Activated T-helper 17 cell treated with anti-CD3 and anti-CD28 coated beads, Interleukin-2, amount 50 U/mL, for 72 hours (primary cell): ENCODE measurements at places on chromosomes 2 and 18. TPM values are rescaled to one million over a fixed set of nuclear protein-coding genes. Genes with fewer than 3 reads are reported as not detected.

The PXDN gene
- total RNA-seq: not detected

The ORC4 gene
- 31.9 TPM for total RNA-seq

The SLC35F5 gene
- 23.8 TPM for total RNA-seq

The MARS2 gene
- total RNA-seq: 9.4 TPM

The CNPPD1 gene
- total RNA-seq: 60.4 TPM

The REEP1 gene
- 0.26 TPM for total RNA-seq

The LIMS2 gene
- 4.8 TPM for total RNA-seq

DNA sequence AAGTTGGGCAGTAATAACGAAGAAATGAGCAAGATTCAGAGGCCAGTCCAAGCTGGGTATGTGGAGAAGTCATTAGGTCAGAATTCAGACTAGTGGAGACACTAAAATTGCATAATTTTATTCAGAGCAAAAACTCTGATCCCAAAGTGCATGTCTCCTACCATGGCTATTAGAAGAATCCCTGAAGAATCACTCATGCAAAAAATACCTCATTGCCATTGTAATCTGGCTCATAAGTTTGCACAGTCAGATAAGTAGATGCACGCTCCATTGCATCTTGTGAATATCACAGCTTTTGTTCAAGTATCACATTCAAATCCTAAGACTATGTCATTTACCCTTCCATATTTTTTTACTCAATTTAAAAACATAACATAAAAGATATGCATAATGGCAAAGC lies 692.2 kb upstream of the KLHL29 start:
- ATAC-seq: no peak

- ATAC-seq: no peak
Observed at GRCh38 chr2:226707499-226707898, 92.1 kb downstream of the IRS1 start.

GRCh38 chr2:239078128-239078924 lies 230.4 kb downstream of the TWIST2 start:
- no peak for ATAC-seq

DNA sequence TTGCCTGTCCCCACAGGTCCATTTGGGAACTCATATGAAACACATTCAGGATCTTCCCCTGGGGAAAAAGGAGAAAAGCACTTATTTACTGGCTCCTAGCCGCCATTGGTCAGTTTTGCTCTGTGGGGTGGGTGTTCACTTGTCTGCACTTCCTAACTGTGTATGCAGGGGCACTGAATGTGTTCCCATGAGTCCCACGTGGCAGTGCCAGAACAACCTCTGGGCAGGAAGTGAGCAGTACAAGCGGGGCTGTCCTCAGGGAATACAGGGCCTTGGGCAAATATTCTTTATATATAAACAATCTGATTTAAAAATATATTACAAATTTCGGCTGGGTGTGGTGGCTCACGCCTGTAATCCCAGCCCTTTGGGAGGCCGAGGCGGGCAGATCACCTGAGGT lies 21.8 kb upstream of the CTIF start:
- no peak for ATAC-seq

- ATAC-seq: peak; percentile 60
Observed at GRCh38 chr18:61554117-61554776, 221.0 kb downstream of the CDH20 start.

DNA sequence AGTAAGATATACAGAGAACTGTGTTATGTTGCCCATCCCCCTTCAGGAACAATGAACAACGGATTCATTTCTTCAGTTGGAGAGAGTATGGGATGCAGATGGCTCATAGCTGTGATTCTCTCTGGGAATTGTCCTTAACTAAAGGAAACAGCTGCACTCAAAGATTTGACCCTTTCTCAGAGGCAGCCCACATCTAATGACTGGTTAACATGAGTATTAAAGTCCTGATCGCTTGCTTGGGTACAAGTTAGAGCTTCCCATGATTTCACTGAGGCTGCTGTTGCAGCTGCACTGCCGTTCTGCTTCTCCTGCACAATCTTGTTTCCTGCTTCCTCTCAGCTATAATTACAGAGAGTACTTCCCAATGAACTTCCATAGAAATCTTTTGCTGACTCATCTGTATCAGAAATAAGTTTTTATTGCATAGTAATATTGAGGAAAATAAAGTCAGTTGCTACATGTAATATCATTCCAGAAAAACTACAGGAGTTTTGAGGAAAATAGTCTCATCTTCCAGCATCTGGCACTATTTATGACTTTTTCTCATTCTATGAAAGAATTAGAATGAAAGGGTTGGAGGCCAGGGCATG lies 12.8 kb upstream of the SCN9A start:
- ATAC-seq: no peak

- no peak for ATAC-seq
Observed at GRCh38 chr2:69836316-69836715, 6.9 kb downstream of the GMCL1 start.

DNA sequence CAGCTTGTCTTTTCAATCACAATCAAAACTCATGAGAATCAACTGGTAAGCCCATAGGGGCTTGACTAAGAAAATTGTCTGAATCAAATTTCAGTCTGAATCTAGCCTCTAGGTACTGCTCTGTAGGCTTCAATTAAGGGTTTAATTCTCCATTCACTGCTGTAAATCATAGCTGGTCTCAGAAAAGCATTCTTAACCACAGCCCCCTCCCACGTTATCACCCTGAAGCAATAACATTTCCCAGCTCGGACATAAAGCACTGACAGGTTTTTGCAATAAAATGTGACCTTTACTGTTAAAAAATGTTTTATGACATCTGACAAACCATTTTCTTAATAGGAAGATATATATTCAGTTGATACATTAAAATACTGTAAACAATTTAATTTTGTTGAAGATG lies 55.0 kb downstream of the LRP1B start:
- no peak for ATAC-seq

DNA sequence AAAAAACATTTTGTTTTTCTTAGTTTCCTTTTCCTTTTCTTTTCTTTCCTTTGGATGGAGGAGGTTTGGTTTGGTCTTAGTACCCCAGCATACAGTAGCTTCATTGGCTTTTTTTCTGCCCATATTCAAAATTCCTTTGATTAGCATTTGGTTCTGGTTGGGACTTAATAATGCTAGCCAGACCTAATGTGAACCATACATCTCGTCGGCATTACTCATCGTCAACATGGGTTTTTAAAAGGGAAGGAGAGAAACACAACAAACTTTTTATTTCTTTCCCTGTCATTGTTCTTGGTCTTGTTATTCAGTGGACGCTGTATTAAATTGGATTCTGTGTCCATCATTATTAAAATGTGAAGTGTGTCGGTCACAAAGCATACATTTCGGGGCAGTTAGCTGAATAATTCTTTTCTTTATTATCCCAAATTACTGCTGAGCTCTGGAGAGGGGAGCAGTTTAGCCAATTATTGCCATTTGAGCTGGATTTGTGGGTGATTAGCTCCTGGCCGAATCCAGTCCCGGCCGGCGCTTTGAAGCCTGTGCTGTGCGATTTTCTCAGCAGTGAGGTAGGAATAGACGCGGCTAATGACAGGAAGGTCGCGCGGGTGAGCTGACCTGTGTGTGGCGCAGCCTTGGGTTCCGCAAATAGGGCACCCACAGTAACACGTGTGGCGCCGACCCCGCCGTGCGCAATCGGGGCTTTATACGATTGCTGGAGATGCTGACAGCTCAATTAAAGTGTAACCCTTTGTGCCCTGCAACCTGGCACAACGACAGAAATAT lies 303.3 kb downstream of the GBX2 start:
- ATAC-seq: no peak

GRCh38 chr18:58640891-58641610 lies 12.2 kb upstream of the ALPK2 start:
- ATAC-seq: no peak

DNA sequence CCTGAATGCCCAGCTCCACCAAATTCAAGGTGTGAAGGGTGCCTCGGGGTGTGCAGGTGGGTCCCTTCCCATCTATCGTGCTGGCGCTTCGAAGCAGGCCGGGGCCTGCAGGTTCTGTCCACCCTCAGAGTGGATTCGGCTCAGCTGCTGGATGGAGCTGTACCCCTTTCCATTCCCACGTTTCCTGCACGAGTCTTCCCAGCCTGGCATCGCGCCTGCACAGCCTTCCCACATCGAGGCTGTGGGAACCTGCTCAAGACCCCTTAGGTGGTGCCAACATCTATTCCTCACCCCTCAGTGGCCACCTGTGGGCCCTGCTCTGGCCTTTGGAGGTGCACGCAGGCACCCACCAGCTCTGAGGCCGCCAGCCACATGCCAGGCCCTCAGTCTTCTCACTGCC lies 65.7 kb downstream of the PDCL3 start:
- no peak for ATAC-seq

DNA sequence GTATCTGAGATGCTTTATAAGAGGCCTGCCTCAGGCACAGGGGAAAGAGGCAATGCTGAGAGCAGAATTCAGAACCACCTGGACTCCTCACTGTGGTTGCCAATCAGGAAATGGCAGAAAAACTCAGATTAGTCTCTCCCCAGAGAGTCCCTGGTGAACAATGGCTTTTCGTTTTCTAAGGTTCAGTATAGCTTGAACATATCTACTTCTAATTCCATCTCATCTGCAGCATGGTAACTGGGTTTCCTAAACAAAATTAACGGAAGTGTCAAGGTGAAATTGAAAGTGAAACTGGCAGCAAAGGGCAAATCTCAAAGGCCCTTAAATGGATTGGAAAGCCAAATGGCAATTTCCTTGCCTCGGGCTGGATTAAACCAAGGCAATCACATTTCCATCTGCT lies 480.2 kb upstream of the ACVR2A start:
- peak; percentile 24 for ATAC-seq

DNA sequence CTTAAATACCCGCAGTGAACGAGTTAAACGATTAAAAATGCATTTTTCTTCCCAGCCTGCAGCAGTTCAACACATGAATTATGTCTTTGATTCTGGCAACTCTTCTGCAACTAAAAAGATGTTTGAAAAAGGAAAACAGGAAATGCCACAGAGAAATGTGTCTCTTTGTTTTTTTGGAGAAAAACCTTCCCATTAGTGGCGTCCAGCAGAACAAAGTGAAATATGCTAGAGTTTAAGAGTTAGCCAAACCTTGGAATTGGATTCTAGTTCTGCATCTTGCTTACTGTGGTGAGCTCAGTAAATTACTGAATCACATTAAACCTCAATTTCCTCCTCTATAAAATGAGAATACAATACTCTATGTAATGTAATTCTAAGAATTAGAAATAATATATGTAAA lies 900.2 kb upstream of the ACVR2A start:
- ATAC-seq: no peak

DNA sequence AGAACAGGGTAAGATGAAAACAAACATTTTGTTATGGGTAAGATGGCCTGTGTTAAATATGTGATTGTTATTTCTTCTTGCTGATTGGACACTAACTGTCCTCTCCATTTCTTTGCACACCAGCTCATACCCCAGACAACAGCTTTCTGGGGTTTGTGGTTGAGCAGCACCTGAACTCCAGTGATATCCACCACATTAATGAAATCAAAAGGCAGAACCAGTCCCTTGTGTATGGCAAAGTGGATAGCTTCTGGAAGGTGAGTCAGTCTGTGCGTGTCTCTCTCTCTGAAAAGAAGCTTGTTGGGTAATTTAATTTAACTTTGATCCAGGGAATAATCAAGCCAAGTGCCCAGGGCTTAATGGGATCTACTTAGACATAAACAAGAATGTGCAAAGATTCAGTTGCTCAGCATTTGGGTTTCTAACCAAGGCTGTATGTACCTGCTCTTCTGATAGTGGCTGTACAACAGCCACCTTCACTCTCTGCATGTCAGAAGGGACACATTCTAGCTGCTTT lies 108.3 kb downstream of the MGAT5 start:
- no peak for ATAC-seq

DNA sequence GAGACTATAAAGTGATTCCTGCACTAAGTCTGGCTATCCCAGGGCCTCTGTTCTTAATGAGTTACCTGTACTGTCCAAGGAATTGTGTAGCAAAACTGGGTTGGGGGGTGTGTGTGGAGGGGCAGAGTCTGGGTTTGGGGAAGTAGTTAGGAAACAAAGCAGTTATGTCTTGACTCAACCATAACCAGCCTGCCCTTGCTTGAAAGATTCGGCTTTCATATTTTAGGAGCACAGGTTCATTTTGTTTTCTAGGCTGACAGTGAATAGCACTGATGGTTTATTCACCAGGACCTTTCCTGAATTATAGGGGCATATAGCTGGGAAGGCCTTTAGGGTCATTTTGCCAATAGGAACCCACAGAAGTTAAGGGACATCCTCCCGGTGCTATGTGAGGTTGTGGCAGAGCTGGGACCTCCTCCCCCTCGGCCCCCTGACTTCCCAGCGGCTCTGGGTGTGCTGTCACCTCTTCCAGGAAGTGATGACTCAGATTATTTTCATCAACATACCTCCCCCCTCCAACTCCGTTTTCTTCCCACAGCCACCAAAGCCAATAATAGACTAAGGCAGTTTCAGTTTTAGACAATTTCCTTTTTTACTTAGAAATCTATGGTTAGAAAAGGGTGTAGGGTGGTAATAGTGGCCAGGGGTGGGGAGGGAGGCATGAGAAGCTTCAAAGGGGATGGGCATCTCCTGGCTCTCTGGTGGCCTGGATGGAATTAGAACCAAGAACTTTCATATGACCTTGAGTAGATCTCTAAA lies 44.8 kb downstream of the SETBP1 start:
- peak; percentile 86 for ATAC-seq

DNA sequence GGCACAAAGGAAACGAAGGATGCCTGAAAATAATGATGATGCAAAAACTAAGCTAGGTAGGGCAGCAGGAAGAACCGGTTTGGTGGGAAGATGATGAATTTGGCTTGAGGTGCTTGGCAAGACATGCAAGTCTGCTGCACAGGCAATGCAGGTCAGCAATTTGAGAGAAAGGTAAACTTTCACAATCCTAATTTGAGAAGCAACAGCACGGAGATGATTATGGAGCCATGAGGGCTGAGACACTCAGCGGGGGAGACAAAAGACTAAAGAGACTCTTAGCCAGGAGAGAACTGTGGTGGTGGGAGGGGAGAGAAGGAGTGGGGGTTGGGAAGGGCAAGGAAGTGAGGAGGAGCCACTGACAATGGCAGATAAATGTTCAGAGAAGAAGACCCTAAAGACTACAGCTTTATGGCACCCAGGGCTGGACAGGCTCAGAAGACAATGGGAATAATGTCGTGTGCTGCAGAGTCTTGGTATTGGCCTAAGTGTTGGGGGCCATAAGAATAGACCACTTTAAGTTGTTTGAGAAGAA lies 19.4 kb upstream of the RNF149 start:
- no peak for ATAC-seq

GRCh38 chr2:8488001-8488738 lies 193.7 kb upstream of the ID2 start:
- peak; percentile 67 for ATAC-seq

GRCh38 chr2:127381762-127382161 lies 6.0 kb downstream of the MAP3K2 start:
- ATAC-seq: peak; percentile 40

- ATAC-seq: no peak
Observed at GRCh38 chr2:193793914-193794313, 1599.2 kb upstream of the TMEFF2 start.
